ENCODE measurements at places on chromosomes 5 and 9.
A peak's percentile ranks its signal among the peaks of the same experiment; 100 is the strongest.

- DNase-seq, result no peak
Observed at GRCh38 chr9:111969061-111969460, 72.4 kb downstream of the UGCG start.

DNA sequence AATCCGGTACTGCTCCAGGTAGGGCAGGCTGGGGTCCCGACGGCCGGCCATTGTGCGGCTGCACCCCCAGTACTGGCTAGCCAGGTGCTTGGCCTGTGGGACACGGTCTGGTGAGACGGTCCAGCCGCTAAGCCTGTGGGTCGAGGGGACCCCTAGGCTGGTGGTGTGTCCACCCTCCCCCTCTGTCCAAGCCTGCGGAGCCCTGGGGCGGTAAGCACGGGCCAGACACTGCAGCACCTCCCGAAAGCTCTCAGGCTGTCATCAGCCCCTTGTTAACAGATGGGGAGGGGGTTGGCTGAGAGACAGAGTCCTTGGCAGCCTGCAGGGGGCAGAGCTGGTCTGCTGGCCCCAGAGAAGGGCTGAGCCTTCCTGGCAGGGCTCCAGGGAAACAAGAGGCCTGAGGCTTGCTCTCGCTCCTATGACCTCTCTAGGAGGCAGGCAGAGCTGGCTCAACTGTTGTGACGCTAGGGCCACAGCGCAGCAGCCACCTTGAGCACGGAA is 11.8 kb upstream of the MRNIP start:
- no peak for DNase-seq

GRCh38 chr5:96922499-96923244 is 13.2 kb upstream of the LNPEP start:
- DNase-seq, result no peak

DNA sequence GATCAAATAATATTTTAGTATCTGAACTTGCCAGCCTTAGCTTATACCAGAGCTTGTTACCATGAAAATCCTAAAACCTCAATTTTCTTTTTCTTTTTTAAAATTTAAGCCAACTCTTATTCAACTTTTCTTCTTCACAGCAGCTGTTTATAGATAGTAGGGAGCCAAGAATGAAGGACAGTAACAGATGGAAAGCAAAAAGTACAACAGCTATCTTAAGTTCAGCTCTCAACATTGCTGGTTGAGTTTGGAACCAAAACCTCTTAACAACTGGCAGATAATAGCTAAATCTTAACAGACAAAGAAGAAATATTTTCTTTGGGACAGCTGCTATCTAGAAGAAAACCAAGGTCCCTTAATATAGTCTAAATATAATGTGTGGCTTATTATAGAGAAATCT is 74.7 kb downstream of the PJA2 start:
- no peak for DNase-seq

GRCh38 chr9:116549061-116549664 is 137.9 kb upstream of the TRIM32 start:
- DNase-seq, result peak; percentile 78

DNA sequence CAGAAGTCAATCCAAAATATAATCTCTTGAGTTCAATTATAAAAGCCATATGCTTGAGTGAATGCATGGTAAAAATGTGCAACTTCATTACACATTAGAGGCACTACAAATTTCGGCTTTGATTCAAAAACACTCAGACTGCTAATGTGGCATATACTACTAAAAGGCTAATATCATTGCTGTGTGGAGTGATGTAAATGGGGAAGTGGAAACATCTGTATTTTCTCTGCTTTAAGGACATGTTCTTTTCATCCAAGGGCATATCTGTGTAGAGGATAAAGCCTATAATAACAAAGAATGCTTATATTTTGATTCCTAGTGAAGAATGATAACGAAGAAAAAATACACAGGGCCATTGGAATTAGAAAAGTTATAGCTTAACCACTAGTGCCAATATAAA is 643.9 kb upstream of the ZNF608 start:
- DNase-seq, result no peak

- DNase-seq, result no peak
Observed at GRCh38 chr9:8769153-8769552, 969.6 kb upstream of the DMAC1 start.

- no peak for DNase-seq
Observed at GRCh38 chr5:178899289-178899688, 3.6 kb downstream of the ZFP2 start.

- no peak for DNase-seq
Observed at GRCh38 chr5:10639846-10640368, 76.0 kb downstream of the ANKRD33B start.

DNA sequence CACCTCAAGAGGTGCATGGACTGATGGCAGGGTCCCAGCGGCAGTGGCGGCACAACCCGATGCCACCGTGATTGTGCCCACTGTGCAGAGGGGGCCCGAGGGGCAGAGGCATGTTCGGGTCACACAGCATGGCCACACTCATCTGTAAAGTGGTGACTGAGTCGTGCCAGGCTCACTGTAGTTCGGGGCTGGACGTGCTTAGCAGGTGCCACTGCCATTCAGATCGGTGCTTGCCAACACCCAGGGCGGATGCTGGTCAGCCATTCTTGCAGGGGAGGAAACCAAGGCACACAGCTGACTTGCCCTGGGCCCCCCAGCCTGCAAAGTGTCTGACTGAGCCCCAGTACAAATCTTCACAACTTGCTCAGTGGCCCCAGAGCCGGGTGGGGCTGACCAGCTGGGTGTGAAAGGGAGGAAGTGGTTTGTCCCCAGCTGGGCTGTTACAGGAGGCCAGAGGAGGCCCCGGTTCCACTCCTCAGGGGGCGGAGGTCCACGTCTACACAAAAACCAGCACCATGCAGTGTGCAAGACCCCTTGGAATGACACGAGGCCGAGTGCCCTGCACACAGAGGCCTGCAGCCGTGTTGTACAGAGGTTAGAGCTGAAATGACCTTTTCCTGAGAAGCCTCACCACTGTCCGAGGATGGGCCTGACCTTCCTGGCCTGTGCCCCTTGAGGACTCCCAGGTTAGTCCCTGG is 17.9 kb downstream of the FGD3 start:
- no peak for DNase-seq

DNA sequence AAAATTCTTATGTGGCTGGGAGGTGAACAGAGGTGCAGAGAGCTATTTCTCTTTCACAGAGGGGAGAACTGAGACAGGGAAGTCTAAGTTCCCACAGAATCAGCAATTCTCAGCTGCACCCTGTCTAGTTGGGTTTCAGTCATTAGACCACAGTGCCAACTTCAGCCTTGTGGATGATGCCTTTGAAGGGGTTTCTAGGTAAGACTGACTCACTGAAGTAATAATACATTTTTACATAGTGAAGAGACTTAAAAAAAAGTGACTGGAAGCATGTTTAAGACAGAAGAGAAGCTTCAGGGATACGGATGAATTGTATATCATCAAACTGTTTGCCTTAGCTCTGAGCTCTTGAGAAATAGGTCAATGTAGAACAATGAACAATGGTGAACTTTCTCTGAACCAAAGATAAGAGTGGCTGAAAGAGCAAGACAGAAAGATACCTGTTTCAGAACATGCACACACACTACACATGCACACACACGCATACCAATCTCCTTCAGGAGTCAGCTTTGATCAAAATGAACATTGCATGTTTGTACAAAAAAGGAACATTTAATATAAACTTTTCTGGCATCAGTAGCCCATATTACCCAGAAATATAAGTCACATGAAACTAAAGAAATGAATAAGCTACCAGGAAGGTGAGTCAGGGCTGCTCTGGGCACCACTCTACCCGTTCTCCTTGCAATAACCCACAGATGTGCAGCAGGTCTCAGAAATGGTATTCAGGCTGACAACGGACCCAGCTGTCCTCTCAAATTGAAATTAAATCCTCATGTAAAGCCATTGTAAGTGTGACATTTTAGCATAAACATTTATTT is 12.6 kb upstream of the FYB1 start:
- DNase-seq, result no peak

GRCh38 chr5:67875601-67876000 is 340.0 kb upstream of the PIK3R1 start:
- no peak for DNase-seq

GRCh38 chr5:36054647-36055046 is 12.0 kb downstream of the UGT3A2 start:
- DNase-seq, result no peak

GRCh38 chr5:127294829-127295228 is 4.2 kb downstream of the MEGF10 start:
- no peak for DNase-seq

- peak; percentile 2 for DNase-seq
Observed at GRCh38 chr9:76571288-76571687, 112.3 kb downstream of the GCNT1 start.

- no peak for DNase-seq
Observed at GRCh38 chr9:117151716-117152115, 263.1 kb downstream of the ASTN2 start.

- no peak for DNase-seq
Observed at GRCh38 chr5:174998131-174998730, 273.8 kb downstream of the MSX2 start.

- peak; percentile 73 for DNase-seq
Observed at GRCh38 chr9:116951588-116952435, 264.7 kb downstream of the TRIM32 start.
